ENCODE measurements at places on chromosomes 1 and 21.

- no peak for DNase-seq
Observed at GRCh38 chr1:29136391-29136915, 12.8 kb upstream of the TMEM200B start.

DNA sequence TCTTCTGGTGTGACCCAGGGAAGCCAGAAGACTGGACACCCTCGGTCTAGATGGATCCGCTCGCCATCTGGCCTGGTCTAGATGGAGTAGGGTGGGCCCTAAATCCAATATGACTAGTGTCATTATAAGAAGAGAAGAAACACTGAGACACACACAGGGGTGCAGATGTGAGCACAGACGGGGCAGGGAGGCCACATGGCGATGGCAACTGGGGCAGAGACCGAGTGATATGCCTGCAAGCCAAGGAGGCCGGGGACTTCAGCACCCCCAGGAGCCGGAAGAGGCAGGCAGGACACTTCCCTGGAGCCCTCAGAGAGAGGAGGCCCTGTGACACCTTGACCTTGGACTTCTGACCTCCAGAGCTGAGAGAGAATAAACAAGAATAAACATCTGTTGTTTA lies 5.6 kb upstream of the TFF3 start:
- no peak for DNase-seq

DNA sequence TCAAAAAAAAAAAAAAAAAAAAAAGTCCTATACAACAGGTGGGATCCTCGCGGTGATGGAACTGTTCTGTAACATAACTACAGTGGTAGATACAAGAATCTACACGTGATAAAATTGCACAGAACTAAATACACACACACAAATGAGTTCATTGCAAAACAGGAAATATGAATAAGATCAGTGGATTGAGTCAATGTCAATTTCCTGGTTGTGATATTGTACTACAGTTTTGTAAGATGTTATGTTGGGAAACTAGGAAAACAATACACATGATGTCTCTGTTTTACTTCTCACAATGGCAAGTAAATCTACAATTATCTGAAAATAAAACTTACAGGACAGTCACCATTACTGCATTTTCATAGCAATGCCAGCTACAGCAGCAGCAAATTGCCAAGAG lies 59.8 kb downstream of the ITGB3BP start:
- DNase-seq, result no peak

- DNase-seq, result no peak
Observed at GRCh38 chr1:230495891-230496385, 69.8 kb upstream of the PGBD5 start.

DNA sequence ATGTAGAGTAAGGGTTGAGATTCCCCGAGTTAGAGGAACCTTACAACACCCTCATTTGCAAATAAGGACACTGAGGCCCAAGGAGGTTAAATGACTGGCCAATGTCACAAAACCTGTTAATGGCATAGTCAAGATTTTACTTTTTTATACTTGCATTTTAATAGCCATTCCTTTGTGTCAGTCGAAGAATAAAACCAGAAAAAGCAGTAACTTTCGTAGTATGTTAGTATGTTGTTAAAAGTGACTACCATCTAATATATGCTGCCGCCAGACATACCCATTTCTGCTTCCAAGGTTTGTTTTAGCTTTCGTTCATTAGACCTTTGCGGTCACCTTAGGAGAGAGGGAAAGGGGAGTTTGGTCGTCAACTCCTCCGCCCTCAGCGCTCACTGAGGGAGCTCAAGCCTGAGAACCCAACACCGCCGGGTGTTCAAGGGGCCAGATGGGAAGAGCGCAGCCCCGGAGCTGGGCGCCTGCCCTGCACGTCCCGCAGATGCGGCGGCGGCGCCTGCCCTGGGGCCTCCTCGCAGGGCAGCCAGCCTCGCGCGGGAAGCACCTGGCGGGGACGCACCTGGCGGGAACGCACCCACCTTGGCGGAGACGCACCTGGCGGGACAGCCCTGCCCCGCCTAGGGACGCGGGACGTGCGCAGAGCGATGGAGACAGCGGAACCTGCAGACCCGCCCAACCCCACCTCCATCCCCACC lies 466 bp downstream of the VPS26C start:
- peak; percentile 79 for DNase-seq

DNA sequence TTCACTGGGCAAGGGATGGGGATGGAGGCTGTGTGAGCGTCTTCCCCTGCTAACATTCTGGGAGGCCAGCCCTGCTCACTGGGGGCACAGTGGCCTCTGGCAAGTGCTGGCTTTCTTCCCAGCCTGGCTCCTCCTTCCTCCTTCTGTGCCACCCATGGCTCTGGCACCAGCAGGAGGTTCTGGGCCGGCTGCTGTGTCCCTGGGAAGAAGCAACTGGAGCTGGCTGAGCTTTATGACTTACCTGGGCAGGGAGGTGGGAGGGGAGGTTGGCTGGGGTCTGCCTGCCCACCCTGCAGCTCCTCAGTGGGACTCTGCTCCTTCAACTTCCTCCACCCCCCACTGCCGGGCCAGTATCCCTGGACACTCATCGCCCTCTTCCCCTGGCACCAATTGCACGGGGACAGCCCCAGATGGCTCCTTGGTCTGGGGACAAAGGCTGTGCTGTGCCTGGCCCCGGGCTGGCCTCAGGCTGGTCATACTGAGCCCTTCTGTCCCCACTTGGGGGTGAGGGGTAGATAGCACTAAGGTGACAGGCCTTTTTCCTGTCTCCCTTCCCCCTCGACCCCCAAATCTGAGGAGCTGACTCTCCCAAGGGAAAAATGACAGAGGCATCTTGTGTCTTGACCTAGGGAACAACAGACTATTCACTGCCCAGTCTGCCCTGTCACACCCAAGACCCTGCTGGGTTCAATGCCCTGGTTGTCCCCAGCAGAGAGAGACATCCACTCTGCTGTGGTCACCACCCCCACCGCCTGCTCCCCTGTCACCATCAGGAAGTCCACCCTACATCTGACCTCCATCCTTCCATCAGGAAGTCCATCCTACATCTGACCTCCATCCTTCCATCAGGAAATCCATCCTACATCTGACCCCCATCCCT lies 14.4 kb downstream of the CDK18 start:
- no peak for DNase-seq

DNA sequence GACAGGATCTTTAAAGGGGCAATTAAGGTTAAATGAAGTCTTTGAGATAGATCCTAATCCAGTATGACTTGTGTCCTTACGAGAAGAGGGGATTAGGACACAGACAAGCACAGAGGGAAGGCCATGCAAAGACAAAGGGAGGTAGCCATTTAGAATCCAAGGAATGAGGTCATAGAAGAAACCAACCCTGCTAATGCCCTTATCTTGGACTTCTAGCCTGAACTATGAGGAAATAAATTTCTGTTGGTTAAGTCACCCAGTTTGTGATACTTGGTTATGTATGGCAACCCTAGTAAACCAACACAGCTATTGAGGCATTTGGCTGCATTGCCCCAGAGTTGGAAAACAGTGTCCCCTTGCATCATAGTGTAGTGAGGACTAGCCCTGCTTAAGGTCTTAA lies 121.3 kb downstream of the MAST2 start:
- no peak for DNase-seq

DNA sequence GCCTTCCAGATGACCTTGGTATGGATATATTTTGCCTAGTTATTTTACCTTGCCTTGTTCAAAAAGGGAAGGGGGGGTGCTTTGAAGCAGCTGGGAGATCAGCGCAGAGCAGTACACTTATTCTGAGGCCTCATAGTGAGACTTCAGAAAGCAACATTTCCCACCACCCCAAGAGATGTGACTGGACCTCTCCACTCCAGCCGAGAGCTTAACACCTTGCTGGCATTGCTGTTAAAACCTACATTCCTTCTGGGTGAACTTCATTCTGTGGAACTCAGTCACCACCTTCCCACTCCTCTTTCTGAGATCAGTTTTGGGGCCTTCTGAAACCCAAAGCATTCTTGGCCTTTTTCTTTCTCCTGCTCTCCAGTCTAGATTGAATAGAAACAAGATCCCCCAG lies 148.7 kb downstream of the BARHL2 start:
- no peak for DNase-seq

DNA sequence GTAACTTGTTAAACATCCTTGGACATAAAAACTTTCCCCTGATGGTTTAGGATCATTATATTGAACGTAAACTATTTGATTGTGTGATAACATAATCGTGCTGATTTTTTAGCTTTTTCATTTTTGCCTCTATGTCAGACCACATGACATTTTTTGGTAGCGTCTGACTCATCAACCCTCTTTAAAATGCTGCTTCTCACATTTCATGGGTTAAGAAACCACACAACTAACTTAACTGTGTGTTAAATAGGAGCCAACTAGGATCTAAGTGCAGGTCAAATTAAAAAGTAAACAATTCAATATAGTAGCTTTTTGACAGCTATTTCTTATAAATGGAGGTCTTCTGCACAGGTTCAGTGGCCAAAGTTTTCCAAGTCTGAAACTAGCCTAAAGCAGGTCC lies 9.8 kb downstream of the BTG3 start:
- DNase-seq, result no peak

DNA sequence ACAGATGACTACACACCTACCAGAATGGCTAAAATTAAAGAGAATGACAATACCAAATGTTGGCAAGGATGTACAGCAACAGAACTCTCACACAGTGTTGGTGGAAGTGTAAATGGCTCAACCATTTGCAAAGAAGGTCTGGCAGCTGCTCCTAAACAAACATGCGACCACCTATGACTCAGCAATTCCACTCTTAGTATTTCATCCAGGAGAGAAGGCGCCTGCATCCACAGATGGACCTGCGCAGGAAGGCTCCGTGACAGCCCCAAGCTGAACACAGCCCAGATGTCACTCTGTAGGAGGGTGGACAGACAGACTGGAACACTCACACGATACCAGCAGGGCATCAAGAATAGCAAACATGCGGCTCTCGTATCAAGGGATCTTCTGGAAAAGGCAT lies 6.7 kb downstream of the PTTG1IP start:
- no peak for DNase-seq

- DNase-seq, result peak; percentile 90
Observed at GRCh38 chr1:31689854-31690253, 14.0 kb downstream of the COL16A1 start.

- DNase-seq, result no peak
Observed at GRCh38 chr1:222006715-222007114, 264.8 kb upstream of the DUSP10 start.

Measured in RWPE2 (cell line).